ENCODE measurements at places on chromosomes 11 and 22.

- no peak for DNase-seq
These were observed 6.1 kb upstream of the TMEM135 start for GRCh38 chr11:87031433-87032170.

DNA sequence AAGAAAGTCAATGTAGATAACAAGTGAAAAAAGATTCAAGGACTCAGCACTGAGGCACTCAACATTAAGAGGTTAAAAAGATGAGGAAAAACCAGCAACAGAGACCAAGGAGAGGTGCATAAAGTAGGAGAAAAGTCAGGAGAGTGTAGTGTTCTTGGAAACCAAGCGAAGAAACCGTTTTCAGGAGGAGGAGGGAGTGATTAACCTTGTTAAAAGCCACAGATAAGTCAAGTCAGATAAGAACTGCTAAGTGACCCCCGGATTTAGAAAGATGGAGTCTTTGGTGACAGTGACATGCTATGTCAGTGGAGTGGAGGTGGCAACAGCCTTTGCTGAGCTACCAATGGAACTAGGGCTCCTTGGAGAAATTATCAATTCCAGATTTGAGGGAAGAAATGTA, 13.9 kb upstream of the NARS2 start:
- no peak for DNase-seq

DNA sequence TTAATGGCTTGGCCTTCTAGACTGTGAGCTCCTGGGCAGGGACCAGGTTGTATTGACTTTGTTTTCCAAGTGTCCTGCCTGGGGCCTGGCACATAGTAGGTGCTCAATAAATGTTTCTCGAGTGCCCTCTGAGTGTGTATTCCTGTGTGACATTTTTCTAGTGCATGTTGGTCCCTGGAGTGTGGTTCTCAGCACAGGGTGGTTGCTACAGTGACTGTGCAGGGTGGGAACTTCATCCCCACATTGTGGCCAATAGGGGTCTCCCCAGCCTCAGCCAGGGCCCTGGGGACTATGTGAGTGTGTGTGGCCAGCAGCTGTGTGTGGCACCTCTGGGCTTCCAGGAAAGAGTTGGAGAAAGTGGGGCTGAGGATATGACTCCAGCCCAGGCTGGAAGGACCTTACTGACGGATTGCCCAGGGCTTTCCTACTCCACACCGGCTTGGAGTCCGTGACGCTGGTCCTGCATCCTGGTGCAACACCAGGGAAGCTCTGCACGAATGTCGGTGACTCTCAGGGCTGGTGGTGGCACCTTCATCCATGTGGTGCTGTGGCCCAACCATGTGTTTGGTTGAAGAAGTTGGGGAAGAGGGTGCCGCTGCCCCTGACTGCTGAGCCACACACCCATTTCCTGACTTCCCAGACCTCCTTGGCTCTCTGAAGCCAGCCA, 9.0 kb upstream of the MARK2 start:
- no peak for DNase-seq

DNA sequence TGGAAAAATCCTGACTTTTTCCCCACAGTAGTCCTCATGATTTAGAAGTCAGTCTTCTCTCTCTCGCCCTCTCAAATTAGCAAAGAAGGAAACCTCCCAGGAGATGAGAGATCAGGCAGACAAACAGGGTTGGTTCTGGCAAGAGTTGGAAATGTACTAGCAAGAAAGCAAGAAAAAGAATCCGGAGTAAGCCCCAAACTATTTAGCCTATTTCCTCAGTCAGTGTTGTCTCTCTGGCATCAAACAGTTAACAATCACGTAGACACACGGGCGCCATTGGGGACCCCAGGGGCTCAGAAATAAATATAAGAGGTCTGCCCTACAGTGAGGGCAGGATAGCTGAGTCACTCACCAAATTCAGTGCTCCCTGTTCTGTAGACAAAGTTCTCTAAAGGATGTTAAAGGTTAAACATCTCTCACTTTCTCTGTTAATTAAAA, 4.7 kb downstream of the C11orf52 start:
- DNase-seq = peak; percentile 62

DNA sequence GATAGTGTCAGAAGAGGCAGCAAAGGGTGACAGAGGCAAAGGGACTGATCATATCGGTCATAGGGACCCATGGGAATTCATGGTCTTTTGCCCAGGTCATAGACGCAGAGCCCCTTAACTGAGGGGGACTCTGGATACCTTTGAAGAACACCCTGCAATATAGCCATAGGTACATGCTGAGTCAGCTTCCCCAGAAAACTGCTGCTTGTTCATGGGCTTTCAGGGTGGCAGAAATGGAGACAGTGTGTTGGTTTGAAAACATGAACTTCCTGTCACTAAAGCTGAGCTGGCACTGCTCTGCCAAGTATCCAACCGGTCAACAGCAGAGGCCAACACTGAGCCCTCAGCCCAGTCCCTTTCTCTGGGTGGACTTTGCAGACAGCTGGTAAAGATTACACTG, 114.2 kb downstream of the EFCAB6 start:
- DNase-seq = no peak
